AG10803 (cell line): ENCODE measurements at places on chromosomes 11 and 22.

DNA sequence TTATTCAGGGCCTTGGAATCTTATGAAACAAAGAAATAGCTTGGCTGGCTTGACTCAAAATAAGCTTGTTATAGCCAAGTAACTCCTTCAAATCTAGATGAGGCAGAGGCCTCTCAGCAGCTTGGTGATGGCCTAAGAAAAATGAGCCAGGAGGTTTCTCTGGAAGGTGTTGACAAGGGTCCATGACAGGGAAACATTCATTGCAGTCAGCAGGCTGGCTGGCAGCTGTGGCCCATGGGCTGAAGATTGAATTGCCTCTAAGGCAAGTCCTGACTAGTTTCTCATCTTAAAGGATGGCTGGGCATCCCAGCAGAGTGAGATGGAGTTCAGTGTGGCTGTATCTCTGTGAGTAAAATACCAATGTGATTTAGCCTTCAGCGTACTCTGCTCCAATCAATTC is 441.0 kb downstream of the NELL1 start:
- no peak for DNase-seq

DNA sequence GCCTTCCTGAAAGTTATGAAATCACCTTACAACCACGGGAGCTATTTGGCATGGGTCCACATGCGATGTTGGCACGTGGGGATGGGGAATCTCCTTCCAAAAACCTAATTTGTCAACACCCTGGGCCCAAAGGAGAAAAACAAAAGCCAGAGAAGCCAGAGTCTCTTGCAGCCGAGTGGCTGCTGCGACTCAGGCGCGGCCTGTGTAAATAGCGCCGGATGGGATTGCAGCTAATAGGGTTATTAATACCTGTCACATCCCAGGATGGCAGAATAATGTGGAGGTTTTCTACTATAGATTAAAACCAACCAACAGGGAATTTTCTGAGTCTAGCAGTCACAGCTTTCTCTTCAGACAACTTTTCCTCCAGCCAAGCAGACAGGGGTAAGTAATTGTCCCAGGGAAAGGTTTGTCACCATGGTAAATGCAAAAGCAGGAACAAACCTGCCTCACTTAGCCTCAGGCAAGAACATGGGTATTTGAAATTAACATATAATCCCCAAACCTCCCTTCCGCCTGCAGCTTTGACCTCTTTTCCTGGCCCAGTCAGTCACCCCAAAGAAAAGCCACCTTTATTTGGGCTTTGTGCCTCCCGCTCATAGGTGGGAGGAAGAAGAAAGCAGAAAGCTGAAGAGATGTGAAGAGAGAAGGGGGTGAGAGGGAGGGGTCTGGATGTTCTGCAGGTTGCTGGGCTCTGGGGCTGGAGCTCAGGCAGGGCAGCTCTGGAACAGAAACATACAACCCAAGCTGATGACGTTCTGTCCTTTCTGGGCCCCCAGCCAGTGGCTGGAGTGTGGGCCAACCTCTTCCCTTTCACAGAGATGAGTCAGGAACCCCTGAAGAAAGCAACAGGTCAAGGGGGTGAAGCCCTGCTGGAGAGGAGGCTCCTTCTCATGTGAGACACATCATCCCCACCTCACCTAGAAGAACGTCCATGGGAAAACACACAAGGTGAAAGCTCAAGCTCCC is 376.5 kb downstream of the NXPE2 start:
- no peak for DNase-seq

DNA sequence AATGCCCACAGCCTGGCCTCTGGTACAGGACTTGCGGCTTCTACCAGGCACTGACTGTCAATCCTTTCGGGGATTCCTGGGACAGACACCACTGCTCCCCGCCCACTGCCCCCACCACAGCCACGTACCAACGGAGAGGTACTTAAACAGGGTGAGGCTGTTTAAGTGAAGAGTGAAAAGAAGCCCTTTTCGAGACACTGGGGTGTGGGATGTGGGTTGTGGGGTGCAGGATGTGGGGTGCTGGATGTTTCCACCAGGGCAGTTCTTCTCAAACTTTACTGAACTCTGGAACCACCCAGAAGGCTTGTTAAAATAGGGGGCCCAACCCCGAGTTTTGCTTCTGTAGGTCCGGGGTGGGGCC is 34.2 kb upstream of the PRR5 start:
- no peak for DNase-seq

GRCh38 chr11:74299015-74299414 is 12.4 kb downstream of the P4HA3 start:
- peak; percentile 77 for DNase-seq

- DNase-seq, result peak; percentile 30
These were observed 741 bp downstream of the CARS1 start for GRCh38 chr11:3056296-3057068.

GRCh38 chr11:12784445-12784844 is 110.2 kb downstream of the TEAD1 start:
- DNase-seq, result no peak

DNA sequence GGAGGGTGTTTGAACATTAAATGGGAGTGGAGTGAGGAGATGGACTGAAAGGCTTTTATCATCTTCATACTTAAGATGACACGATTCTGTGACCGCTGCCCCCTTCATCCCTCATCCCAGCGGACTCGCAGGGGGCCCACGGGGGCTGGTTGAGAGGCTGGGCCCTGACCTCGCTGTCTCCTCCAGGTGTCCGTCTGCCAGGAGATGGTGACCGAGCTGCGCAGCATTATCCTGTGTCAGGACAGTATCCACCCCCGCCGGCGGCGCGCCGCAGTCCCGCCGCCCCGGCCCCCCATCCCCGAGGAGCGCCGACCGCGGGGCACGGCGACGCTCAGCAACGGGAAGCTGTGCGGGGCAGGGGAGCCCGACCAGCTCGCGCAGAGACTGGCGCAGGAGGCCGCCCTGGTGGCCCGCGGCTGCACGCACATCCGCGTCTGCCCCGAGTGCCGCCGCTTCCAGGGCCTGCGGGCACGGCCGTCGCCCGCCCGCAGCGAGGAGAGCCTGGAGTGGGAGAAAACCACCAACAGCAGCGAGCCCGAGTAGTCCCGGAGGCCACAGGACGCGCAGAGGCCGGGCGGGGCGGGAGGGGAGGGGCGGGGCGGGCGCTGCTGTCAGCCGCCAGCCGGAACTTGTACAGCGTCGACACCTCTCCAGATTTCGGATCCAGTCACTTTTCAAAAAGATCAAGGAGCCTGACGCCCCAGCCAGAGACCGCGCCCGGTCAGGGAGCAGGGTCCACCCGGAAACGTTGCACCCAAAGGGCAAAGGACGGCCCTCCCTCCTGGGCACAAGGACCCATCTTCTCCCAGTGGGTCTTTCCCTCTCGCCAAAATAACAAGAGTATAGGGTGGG is 38.0 kb upstream of the TBCEL start:
- DNase-seq, result peak; percentile 45

DNA sequence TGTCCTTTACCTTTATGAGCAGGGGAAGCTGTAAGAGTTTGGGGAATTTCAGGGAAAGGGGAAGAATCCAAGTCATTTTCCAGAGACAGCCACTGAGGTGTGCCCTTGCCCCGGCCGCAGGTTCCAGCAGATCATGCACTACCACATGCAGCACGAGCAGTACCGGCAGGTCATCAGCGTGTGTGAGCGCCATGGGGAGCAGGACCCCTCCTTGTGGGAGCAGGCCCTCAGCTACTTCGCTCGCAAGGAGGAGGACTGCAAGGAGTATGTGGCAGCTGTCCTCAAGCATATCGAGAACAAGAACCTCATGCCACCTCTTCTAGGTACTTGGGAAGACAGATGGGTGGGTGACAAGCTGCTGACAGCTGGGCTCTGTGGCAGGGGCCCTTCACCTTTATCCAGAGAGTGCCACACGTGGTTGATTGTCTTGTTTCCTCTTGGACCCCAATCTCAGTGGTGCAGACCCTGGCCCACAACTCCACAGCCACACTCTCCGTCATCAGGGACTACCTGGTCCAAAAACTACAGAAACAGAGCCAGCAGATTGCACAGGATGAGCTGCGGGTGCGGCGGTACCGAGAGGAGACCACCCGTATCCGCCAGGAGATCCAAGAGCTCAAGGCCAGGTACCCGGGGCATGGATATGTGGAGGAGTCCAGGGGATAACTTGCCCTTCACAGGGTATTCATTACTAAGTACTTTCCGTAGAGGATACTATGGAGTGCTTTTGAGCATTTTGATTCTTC is 5.8 kb upstream of the HMBS start:
- DNase-seq, result no peak

- no peak for DNase-seq
These were observed 31.8 kb upstream of the RBMXL2 start for GRCh38 chr11:7056828-7057513.

GRCh38 chr11:120532082-120532831 is 20.7 kb downstream of the GRIK4 start:
- DNase-seq, result peak; percentile 77

GRCh38 chr11:73590991-73591390 is 6.9 kb downstream of the FAM168A start:
- DNase-seq, result no peak

GRCh38 chr11:134759855-134760254 is 347.8 kb upstream of the B3GAT1 start:
- DNase-seq, result no peak

DNA sequence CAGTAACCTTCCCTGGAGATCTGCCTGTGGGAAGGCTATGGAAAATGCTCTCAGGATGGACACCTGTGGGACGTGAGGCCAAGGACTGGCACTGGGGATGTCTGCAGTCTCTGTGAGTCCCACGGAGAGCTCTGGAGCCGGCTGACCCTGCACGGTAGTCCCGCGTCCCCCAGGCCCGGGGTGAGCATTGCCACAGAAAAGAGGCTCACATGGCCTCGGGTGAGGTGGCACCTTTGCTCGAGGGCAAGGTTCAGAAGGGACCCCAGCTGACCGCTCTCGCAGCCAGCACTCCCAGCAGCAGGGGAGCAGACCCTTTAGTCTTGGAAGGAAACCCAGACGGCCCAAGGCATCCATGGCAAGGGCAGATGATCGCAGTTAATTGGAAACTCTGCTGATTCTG is 9.0 kb downstream of the RTL6 start:
- no peak for DNase-seq

DNA sequence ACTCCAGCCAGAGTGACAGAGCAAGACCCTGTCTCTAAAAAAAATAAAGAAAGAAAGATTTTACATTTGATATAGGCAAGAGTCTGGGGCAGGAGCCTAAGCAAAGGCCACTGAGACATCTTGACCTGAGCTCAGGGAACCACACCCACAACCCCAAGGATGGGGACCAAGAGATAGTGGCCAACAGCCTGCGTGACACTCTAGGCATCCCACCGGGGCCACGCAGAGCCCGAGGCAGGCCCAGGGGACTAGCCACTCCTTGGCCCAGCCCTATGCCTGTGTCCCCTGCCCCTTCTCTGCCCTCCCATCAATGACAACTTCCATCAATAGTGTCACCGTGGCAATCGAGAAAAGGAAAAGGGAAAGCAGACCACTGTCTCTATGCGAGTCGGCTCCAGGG is 41.1 kb downstream of the MN1 start:
- DNase-seq, result no peak

GRCh38 chr11:2534957-2535672 is 90.3 kb downstream of the KCNQ1 start:
- DNase-seq, result no peak

- DNase-seq, result no peak
These were observed 23.1 kb downstream of the CD6 start for GRCh38 chr11:60994541-60995080.

GRCh38 chr22:32628628-32629572 is 154.3 kb downstream of the FBXO7 start:
- peak; percentile 88 for DNase-seq

- no peak for DNase-seq
These were observed 2.2 kb upstream of the NUP160 start for GRCh38 chr11:47850337-47850736.

GRCh38 chr11:128697645-128698174 is 3.8 kb downstream of the FLI1 start:
- no peak for DNase-seq

DNA sequence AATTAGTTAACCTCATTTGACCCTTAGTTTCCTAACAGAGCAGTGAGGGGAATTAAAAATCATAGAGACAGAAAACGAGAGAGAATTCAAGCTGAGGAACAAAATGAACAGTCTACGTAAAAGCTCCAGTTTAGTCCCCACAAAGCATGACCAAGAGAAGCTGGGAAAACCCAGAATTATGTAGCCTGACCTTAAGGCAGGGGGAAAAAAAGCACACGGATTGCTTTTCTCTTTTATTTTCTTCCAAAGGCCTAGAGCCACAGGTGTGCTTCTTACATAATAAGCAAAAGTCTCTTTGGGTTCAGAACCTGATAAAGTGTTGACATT is 514 bp upstream of the AMBRA1 start:
- DNase-seq, result no peak

DNA sequence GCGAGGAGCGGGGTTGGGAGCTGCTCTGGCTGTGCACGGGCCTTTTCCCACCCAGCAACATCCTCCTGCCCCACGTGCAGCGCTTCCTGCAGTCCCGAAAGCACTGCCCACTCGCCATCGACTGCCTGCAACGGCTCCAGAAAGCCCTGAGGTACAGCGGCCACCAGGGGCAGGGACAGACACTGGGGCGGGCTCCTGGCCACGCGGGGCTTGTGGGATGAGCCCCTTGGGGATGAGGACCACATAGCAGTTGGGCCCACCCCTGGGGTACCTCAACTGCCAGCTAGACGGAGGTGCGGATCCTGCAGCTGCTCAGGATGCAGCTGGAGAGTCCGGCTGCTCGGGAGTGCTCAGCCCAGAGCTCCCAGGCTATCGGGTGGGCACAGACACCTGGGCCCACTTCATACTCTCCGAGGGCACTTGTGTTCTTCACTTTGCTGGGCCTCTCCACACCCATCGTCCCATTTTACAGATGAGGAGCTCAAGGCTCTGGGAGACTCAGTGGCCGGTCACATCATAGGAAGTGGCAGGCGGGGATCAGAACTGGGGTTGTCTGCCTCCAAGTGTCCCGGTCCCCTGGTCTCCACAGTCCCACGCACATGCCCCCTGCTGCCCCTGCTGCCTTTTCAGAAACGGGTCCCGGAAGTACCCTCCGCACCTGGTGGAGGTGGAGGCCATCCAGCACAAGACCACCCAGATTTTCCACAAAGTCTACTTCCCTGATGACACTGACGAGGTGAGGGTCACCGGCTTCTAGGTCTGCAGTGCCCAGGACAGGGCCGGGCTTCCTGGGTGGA is 77.6 kb downstream of the MYO7A start:
- no peak for DNase-seq

GRCh38 chr11:2521081-2521732 is 76.4 kb downstream of the KCNQ1 start:
- no peak for DNase-seq

GRCh38 chr11:88704485-88704884 is 361.3 kb downstream of the GRM5 start:
- DNase-seq, result no peak

GRCh38 chr11:1300569-1301187 is 8.8 kb downstream of the TOLLIP start:
- DNase-seq, result no peak

DNA sequence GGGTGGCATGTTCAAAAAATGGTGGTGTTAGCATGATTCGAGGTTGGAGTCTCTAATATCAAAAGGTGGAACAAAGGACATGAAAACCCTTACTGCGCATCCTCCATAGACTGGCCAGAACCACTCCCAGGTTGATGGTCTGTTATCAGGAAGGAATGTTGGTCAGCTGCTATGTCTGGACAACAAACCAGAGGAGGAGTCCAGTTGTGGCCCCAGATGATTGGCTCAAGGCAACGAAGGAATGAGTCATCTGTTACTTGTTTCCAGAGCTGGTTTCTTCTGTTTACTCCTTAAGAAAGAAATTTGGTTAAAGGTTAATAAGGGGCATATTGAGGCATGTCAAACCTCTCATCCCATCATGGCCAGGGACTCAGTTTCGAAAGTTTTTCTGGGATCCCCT is 56.8 kb upstream of the GRIA4 start:
- DNase-seq, result no peak

- DNase-seq, result no peak
These were observed 152.9 kb downstream of the CACNA1I start for GRCh38 chr22:39723463-39723862.

GRCh38 chr11:36155770-36156160 is 133.5 kb downstream of the COMMD9 start:
- DNase-seq, result peak; percentile 37
